ENCODE measurements at places on chromosomes 7 and 10.

- peak; percentile 22 for DNase-seq
These were observed 36.6 kb upstream of the SEMA3A start for GRCh38 chr7:84231157-84231556.

DNA sequence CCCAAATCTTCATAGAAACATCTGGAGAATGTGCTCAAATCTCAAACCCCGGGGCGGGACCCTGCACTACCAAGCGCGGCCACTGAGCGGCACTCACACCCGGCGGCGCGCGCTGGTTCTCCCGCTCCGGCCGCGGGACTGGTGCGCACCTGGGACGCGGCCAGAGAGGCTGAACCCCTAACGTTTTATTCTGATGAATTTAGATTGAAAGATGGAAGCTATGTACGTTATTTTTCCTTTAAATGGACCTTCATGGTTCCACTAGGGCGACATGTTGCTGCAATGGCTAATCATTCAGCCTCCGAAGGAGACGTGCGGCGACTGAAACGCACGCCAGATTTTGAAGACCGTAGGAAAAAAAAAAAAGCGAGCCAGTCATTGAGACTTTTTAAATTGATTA lies 107.0 kb upstream of the INSIG1 start:
- DNase-seq = peak; percentile 36

DNA sequence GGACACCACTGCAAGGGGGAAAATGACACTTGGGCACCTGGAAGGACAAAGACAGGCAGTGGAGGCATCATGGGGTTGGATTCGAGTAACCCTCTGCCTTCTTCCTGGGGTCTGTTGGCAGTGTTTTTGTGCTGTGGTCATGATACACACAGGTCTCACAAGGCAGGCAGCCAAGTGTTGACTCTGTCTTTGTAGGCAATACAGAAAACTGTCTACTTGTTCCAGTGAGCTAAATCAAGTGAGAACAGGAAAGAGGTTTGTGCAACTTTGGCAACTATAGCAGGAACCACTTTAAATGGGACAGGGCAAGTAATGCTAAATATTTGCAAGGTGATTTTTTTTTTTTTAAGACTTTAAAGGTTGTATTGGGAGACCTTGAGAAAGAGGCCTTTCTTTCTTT lies 578.6 kb upstream of the GALNT17 start:
- DNase-seq = no peak

GRCh38 chr7:48140001-48140681 lies 31.1 kb upstream of the ABCA13 start:
- DNase-seq = no peak

- DNase-seq = no peak
These were observed 37.3 kb downstream of the ZNF777 start for GRCh38 chr7:149423449-149424110.

GRCh38 chr7:30931161-30931928 lies 19.7 kb downstream of the AQP1 start:
- no peak for DNase-seq
